ENCODE measurements at places on chromosomes 11 and 22. TPM values are rescaled to one million over a fixed set of nuclear protein-coding genes. Genes with fewer than 3 reads are reported as not detected.

Gene ARHGAP8
- not detected for total RNA-seq

Gene RASGRP2
- 2.2 TPM for total RNA-seq

Gene OR8D1
- total RNA-seq: not detected

Gene CNIH2
- total RNA-seq: not detected

Gene NXPE2
- not detected for total RNA-seq
